Stimulated activated CD8-positive, alpha-beta memory T cell treated with anti-CD3 and anti-CD28 coated beads, Interleukin-2, amount 100 ng/mL, for 1 hour (primary cell): ENCODE measurements at places on chromosomes 7 and 10.
A peak's percentile ranks its signal among the peaks of the same experiment; 100 is the strongest.

GRCh38 chr7:45574669-45575500 lies 717 bp downstream of the ADCY1 start:
- DNase-seq: no peak

GRCh38 chr10:112827951-112828350 lies 122.1 kb upstream of the TCF7L2 start:
- no peak for DNase-seq

DNA sequence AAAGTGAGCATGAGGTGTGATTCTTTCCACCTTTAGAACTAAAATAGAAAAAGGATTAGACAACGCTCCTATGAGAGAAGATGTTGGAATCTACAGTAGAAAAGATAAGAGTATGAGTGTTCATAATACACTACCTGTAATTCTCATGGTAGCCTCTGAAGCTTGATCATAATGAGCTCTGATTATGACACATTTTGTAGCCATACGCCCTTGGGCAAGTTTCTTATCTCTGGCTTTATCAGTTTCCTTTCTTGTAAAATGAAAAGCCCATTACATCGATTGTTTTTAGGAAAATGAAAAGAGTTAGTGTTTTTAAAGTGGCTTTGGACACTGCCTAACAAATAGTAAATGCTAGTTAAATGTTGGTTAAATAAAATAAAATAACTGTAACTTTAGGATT lies 22.4 kb upstream of the PRSS58 start:
- DNase-seq: no peak

GRCh38 chr7:74029991-74030415 lies 2.0 kb downstream of the ELN start:
- no peak for DNase-seq

- no peak for DNase-seq
Measured at GRCh38 chr7:158268816-158269535, 318.6 kb downstream of the PTPRN2 start.

GRCh38 chr7:75739796-75740672 lies 1.3 kb upstream of the HIP1 start:
- DNase-seq: peak; percentile 21

DNA sequence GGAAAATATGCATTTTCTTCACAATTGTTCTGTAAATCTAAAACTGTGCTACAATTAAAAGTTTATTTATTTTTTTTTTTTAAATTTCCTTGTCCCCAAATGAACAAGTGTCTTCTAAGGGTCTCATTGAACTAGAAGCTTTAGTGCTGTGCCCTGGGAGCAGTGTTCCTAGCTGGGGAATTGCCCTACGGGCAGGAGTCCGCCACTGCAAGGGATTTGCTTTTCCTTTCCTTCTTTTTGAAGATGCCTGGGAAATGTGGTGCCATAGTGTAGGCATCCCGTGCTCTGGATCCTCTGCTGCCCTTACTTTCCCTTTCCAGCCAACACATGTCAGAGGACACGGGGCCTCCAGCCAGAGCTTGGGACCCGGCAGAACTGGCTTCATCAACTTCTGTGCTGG lies 177.1 kb upstream of the CTBP2 start:
- no peak for DNase-seq

- no peak for DNase-seq
Measured at GRCh38 chr10:129382401-129382800, 84.6 kb upstream of the MGMT start.

DNA sequence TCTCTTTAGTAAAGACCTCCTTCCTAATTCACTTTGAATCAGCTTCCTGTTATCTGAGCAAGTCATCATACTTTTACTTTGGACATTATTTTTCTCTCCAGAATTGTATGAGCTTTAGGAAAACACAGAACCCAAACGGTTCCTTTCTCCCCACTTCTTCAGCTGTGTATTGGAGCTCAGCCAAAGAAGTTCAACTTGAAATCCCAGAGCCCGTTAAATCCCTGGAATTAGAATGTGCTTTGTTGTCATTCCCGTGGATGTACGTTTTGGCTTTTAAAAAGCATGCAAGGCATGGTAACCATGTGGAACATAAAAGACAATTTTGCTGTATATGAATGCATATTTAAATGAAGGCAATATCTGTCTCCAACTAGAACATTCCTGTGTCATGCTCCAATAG lies 46.6 kb downstream of the AGMO start:
- DNase-seq: no peak

- no peak for DNase-seq
Measured at GRCh38 chr10:43082087-43082486, 5.2 kb downstream of the RET start.

GRCh38 chr7:87144173-87144657 lies 8.0 kb upstream of the DMTF1 start:
- DNase-seq: no peak

DNA sequence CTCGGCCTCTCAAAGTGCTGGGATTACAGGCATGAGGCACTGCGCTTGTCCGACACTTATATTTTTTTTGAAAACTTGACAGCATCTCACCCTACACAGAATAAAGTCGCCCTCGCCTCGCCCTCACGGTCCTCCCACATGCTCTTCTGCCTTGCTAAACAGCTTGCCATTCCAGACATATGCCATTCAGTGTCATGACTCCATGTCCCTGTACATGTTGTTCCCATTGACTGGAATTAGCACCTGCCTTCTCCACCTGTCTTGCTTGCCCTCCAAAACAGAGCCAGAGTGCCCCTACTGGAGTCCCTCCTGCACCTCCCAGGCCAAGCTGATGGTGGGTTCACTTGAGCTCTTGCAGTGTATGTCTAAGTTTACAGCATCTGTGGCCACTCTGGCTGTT lies 6.2 kb downstream of the NIPSNAP2 start:
- no peak for DNase-seq

DNA sequence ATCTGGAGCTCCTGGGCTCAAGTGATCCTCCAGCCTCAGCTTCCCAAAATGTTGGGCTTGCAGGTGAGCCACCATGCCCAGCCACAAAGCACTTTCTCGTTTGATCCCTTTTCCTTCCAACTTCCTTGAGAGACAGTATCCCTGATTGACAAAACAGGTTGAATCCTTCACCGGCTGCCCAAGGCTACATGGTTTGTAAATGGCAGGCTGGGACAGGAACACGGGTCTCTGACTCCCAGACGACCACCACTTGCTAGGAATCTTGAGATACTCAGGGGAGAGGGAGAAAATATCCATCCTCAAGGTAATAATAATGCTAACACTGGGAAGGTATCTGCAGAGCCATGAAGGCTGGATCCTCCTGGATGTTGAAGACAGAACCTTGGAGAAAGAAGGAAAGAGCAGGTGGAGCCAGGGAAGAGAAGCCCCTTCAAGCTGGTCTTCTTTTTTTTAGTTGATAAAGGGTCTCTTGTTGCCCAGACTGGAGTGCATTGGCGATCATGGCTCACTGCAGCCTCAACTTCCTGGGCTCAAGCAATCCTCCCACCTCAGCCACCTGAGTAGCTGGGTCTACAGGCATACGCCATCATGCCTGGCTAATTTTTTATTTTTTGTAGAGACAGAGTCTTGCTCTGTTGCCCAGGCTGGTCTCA lies 19.8 kb downstream of the MMRN2 start:
- DNase-seq: no peak

- no peak for DNase-seq
Measured at GRCh38 chr7:97016381-97017191, 8.0 kb downstream of the DLX5 start.

- no peak for DNase-seq
Measured at GRCh38 chr7:120997882-120998474, 9.5 kb downstream of the CPED1 start.

- no peak for DNase-seq
Measured at GRCh38 chr7:93902777-93903423, 3.5 kb upstream of the GNGT1 start.

DNA sequence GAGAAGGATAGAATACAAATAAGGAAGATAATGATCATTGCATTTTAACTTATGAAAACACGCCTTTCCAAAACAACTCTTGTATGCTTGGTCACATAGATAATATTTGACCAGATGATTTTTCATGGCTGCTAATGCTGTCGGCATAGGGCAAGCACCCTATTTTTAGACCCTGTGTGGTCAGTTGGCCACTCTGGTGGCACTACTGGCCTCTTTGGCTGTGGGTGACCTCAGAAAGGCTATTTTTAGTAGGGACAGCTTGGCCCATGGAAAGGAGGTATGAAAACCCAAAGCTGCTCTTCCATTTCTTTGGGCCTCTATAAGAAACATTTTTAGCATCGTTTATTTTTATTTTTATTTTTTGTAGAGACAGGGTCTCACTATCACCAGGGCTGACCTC lies 12.3 kb downstream of the BMPER start:
- no peak for DNase-seq

DNA sequence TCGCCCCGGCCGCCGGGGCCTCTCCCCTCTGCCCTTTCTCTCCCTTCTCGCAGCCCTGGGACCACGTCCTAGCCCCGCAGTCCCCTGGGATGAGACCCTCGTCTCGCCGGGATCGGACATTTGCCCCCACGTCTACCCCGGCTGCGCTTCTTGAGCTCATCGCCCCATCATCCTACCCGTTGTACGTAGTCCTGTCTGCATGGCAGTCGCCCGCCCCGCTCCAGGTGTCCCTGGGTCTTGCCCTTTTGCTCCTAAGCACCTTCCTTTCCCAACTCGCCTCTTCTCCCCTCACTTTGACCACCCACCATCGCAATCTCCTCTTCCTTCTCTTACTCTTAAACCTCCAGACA lies 582 bp downstream of the TPST1 start:
- DNase-seq: no peak

GRCh38 chr7:107441581-107442422 lies 28.1 kb upstream of the GPR22 start:
- no peak for DNase-seq
